H4 (cell line): ENCODE measurements at places on chromosomes 4 and X. TPM values are rescaled to one million over a fixed set of nuclear protein-coding genes. Genes with fewer than 3 reads are reported as not detected.

DNA sequence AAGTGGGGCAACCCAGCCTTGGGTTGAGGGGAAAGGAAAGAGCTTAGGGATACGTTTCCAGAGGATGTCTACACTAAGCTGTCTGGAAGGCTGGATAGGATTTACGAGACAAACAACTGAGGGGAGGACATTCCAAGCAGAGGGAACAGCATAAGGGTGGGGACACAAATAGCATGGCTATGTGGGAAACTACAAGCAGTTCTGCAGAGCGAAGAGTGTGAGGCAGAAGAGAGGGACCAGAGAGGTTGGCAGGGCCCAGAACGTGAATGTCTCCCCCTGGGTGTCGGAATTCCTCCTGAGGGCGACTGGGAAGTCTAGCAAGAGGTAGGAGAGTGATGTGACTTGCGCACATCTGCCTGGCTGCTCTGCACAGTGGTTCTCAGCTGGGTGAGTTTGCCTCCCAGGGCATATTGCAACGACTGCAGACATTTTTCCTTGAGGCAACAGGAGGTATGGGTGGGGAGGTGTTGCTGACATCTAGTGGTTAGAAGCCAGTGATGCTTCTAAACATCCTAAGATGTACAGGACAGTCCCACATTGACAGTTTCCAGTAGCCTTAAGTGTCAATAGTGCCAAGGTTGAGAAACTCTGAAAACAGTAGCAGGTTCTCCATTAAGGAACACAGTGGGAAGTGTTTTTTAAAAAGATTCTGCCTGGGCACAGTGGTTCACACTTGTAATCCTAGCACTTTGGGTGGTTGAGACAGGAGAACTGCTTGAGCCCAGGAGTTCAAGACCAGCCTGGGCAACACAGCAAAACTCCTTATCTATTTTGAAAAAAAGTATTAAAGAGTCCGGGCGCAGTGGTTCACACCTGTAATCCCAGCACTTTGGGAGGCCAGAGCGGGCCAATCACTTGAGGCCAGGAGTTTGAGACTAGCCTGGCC lies 9.2 kb downstream of the NDUFA1 start:
- DNase-seq: peak; percentile 54

GRCh38 chr4:89486042-89486441 lies 178.4 kb upstream of the GPRIN3 start:
- peak; percentile 33 for DNase-seq

GRCh38 chr4:96154676-96155075 lies 314.8 kb downstream of the PDHA2 start:
- peak; percentile 8 for DNase-seq

DNA sequence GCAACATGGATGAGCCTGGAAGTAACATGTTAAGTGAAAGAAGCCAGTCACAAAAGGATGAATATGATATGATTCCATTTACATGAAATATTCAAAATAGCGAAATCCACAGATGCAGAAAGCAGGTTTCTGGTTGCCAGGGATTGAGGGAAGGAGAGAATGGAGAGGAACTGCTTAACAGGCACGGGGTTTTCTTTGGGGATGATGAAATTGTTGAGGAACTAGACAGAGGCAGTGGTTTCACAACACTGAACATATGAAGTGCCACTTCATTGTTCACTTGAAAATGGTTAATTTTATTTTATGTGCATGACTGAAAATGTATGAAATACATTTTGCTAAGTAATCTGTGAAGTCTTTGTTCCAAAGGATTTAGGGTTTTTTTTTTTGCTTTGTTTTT lies 182.5 kb upstream of the TBL1X start:
- DNase-seq: no peak

DNA sequence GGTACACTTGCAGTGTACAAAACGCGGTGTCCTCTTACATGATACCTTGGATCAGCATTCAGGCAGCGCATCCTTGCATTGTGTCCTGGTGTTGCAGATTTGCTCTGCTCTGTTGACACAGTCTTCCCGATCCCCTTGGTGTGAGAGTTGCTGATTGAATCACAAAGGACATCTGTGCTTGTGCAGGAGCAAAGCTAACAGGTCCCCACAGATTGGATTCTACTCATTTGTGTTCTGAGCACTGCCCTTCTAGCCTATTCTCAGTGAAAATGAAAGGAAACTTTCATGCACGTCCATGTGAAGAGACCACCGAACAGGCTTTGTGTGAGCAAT lies 171.4 kb downstream of the FRMPD4 start:
- no peak for DNase-seq

GRCh38 chr4:8092282-8092681 lies 66.3 kb downstream of the ABLIM2 start:
- no peak for DNase-seq

- no peak for DNase-seq
Observed at GRCh38 chr4:40190880-40191815, 5.7 kb upstream of the RHOH start.

DNA sequence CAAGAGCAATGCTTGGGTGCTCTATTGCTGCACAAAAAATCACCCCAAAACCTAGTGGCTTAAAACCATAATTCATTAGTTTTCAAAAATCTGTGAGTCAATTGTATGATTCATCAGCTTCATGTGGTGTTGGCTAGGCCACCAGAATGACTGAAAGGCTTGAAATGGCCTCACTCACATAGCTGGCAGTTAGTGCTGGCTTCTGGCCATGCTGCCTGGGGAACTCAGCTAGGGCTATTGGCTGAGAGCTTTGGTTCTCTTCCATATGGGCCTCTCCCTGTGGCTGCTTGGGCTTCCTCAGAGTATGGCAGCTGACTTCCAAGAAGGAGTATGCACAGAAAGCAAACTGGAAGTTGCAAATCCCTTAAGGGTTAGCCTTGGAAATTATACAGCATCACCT lies 3.1 kb upstream of the MTMR1 start:
- peak; percentile 70 for DNase-seq

GRCh38 chrX:130025256-130025655 lies 42.8 kb downstream of the BCORL1 start:
- DNase-seq: no peak

DNA sequence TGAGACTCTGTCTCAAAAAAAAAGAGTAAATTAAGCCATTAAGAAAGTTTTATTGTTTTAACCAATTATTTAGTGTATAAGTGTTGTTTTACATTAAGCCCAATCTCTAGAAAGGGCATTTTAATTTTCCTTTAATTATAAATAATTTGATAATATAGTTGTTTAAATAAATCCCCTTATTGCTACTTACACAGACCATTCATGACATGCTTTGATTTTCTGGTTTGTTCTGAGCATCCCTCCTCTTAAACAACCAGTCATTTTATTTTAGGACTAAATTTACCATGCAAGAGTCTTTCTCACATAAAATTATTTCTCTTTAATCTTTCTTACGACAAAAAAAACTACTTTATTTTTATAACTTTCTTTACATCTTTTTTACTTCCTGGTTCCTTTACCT lies 23.5 kb upstream of the PAGE5 start:
- no peak for DNase-seq

DNA sequence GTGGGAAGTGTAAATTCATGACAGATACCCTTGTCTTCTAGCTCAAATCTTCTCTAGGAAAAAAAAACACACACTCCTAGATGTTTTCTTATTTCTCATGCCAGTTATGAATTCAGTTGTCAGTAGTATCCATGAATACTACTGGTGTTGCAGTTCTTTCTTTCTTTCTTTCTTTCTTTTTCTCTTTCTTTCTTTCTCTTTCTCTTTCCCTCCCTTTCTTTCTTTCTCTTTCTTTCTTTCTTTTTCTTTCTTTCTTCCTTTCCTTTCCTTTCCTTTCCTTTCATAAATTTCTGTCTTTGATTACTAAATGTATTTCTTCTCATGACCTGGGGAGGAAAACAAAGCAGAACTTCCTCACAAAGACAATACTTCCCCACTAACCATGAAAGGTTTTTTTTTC lies 253.8 kb downstream of the PCDH7 start:
- DNase-seq: no peak

DNA sequence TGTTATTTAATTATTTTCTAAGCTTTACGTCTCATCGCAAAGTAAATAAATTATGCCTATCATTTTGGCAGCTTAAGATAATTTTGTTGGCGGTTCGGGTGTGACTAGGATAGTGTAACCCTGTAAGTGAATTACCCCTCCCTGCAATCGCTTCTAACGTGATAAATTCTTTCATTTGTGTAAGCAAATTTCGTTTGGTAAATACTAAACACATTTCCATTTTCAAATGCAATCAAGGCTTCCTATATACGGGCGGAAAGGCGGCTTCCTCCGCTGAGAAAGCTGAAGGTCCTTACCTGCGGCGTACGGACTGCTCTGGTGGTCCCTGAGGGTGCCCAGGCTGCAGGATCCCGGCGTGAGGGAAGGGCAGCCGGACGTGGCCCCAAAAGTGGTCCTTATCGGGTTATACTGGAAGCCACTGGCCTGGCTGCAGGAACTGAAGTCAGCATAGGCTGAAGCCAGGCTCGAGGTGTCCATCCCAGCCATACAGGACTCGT lies 403 bp downstream of the PHOX2B start:
- DNase-seq: no peak

GRCh38 chrX:8845469-8845868 lies 44.3 kb upstream of the FAM9A start:
- DNase-seq: no peak

DNA sequence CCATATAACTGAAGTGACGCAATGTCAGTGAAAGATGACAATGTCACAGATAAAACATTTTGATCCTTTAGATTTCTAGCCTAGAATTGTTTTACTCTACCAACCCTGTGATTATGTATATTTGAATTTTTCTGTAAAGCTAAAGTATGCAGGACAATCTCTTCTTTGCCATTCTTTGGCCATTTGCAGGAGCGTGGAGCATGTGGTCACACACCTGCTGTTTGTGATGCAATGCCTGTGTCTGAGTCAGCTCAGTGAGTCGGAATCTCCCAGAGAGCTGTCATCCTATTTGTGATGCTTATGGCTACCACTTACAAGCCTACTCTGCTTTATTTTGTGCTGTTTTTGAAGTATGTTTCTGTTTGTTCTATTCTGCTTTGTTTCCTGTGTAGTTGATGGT lies 214.5 kb downstream of the NAF1 start:
- DNase-seq: peak; percentile 33

GRCh38 chr4:94371290-94371689 lies 28.7 kb upstream of the HPGDS start:
- no peak for DNase-seq

GRCh38 chr4:37927434-37927833 lies 32.8 kb upstream of the PTTG2 start:
- DNase-seq: no peak

DNA sequence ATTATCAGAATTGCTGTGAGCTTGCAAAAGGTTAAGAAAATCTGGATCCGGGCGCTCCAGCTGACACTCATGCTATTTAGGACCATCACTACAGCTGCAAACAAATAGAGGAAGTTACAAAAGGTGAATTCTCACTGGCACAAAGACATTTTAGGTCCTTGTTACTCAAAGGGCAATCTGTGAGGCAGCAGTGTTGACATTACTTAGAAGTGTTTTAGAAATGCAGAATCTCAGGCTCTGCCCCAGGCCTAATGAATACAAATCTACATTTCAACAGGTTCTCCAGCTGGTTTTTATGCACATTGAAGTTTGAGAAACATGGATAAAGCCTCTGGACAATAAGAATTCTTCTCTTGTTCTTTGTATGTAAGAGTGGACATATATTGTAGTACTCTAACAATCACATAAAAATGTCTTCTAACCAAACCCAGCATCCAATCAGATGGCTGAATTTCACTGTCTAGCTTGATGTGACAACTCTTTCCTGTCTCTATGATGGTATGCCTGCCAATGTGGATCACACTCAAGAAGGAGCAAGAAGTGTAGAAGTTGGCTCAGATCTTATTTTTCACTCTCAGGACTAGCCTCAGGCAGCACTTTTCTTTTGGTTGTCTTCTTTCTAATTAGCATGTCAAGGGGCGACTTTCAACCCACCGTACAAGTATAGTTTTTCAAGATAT lies 18.8 kb downstream of the SLC7A11 start:
- DNase-seq: no peak

DNA sequence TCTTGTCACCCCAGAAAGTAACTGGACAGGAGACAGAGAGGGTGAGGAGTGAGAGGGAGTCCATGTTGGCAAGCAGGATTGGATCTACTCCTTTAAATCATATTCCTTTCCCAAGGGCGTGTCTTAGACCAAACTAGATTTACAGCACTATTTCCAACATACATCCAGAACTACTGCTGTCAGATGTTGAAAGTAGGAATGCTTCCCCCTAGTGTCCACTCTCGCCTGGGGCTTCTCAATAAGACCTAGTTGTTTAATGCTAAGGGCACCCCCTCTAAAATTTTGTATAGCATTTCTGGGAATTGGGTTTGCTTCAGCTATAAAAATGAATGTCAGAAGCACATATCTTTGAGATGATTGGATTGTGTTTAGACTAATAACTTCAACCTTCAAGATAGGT lies 13.3 kb downstream of the OFD1 start:
- peak; percentile 21 for DNase-seq

DNA sequence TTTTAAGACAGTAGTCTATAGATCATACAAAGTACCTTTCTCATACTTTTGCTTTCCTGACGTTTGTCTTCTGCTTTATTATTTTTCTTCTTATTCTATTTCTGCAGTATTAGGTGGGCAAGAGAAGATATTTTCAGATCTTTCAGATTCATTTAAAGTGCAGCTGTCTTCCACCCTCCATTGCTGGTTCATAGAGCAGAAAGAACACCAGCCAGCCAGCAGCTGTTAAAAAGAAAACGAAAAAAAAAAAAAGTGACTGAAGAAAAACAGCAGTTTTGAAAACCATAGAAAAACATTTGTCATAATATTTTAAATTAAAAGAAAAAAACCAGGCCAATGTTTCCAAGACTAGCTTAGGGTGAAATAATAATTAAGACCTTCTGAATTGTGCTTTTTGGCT lies 42.9 kb downstream of the SMAD1 start:
- no peak for DNase-seq

GRCh38 chr4:83382850-83383249 lies 48.2 kb upstream of the HPSE start:
- DNase-seq: no peak

DNA sequence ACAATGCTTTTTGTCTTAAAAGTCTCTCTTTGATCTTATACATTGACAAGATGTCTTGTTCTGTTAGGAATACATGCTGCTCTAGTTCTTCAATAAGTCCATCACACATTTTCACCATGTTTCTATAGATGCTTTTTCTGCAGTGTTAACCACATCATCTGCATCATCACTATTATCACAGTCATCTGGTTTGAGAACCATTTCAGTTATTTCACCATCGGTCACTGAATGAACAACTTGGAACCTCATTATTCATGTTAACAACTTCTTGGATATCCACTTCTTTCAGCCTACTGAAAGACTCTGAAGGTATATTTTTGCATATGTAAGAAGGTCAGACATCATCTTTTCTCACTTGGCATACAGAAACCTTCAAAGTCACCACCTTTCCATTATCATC lies 975.2 kb downstream of the STIM2 start:
- DNase-seq: no peak

GRCh38 chr4:17762726-17763125 lies 18.7 kb downstream of the FAM184B start:
- peak; percentile 40 for DNase-seq

- DNase-seq: peak; percentile 26
Observed at GRCh38 chrX:40867352-40867751, 132.0 kb upstream of the MED14 start.

The SPATA18 gene
- total RNA-seq: not detected in 2 replicates

The AR gene
- 6.5 and 7.6 TPM in 2 replicates for total RNA-seq

The PPP1R2C gene
- total RNA-seq: not detected in 2 replicates

The TEX13D gene
- not detected in 2 replicates for total RNA-seq

The EDA gene
- total RNA-seq: 1.1 and 1.5 TPM in 2 replicates

The PWWP3B gene
- 7.7 and 7.9 TPM in 2 replicates for total RNA-seq

The HSFX3 gene
- not detected in 2 replicates for total RNA-seq

The FAM9B gene
- total RNA-seq: not detected in 2 replicates

The SPARCL1 gene
- 0.12 TPM in 1 of 2 replicates, not detected in the other for total RNA-seq

The MAGEA1 gene
- 153 and 209 TPM in 2 replicates for total RNA-seq

The ARAP2 gene
- total RNA-seq: 7.3 and 18.8 TPM in 2 replicates

The CABS1 gene
- total RNA-seq: not detected in 2 replicates

The KDR gene
- not detected in 2 replicates for total RNA-seq

The CT45A6 gene
- total RNA-seq: not detected in 2 replicates

The FAM193A gene
- total RNA-seq: 8.9 and 9.6 TPM in 2 replicates
